Posterior cingulate gyrus (tissue), 11 donors: ENCODE measurements at places on chromosomes 7 and 10.
A peak's percentile ranks its signal among the peaks of the same experiment; 100 is the strongest.

DNA sequence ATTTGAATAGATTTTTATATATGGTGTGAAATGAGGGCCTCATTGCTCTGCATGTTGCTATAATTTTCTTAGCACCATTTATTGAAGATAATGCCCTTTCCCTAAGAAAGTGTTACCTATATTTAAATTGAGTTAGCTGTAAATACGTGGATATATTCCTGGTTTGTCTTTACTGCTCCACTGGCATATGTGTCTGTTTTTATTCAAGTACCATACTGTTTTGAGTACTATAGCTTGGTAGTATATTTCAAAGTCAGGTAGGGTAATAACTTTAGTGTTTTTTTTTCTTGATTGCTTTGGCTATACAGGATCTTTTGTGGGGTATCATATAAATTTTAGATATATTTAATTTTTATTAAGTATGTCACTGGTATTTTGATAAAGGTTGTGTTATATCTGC lies 31.4 kb downstream of the ZNF273 start:
- no peak for DNase-seq

GRCh38 chr10:118841881-118842605 lies 87.3 kb upstream of the CACUL1 start:
- no peak for DNase-seq

- no peak for DNase-seq
Observed at GRCh38 chr7:149728491-149729375, 44.7 kb downstream of the ZNF467 start.

DNA sequence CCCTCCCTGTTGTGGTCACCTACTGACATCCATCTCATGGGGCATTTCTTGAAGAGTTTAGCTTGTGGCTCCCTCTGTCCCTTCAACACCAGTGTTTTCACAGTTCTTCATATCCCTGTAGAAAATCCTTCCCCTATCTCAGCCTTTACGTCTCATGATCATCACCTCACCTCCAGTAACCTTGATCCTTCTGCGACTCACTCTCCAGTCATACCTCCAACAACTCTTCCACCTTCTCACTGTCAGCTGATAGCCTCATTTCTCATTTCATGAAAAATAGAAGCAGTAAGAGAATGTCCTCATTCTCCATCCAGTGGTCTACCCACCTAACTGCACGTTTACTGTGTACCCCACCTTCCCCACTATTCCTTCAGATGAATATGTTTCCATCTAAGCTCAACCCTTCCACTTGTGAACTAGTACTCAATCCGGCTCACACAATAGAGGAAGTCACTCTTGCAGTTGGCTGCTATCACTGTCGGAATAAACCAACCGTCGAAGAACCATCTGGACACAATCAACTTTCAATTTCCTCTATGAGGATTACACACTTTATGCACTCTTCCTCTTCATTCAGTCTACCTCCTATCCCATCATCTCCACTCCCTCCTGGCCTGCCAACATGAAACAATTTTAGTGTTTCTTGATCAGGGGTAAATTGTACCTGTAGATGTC lies 256.0 kb downstream of the AHR start:
- no peak for DNase-seq

DNA sequence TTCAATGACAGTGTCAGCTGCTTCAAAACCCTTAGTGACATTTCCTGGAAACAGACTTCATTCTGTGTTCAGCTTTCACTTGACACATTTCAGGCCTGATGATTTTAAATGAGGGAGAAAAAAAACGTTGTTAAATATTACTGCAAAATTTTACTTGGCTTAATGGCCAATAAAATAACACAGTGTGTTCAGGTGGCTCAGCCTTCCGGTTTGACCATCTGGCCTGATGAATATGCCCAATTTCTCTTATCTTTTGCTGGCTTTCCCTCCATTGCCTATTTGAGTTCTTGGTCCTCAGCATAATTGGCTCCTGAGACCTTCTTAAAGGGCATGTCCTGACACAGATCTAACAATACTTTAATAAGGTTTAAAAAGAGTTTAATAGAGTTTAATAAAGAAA lies 462.4 kb downstream of the ADRA2A start:
- no peak for DNase-seq

GRCh38 chr10:26725837-26726727 lies 28.6 kb downstream of the PDSS1 start:
- DNase-seq = peak; percentile 72

DNA sequence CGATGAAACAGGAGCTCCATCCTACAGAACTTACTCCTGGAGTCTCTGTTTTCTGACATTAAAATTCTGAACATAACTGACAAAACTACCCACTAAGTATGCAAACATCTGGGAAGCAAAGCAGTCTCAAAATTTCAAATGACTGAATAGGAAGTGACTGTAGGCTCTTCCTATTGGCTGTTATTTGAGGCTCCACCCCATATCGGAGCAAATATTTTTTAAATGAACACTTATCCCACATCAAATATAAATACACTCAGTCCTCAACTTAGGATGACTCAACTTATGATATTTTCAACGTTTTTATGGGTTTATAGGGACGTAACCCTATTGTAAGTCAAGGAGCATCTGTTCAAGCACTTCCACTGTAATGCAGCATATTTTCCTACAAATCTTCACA lies 8.8 kb downstream of the HSPA12A start:
- no peak for DNase-seq

DNA sequence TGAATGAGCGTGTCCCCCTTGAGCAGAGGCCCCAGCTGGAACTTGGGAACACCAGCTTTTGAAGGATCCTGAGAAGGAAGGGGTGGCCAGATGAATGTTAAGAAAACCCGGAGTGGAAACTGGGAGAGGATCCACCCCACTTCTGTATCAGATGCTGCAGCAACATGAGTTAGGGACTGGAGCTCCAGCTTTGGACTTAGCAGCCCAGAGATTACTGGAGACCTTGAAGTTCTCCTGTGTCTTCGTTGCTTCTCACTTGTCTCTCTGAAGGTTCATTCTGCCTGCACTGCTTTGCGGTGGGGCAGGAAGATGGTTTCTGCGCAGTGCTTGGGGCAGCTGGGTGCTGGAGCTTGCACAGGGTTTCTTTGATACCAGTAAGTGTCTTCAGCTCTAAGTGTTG lies 9.3 kb downstream of the TMEM248 start:
- no peak for DNase-seq

DNA sequence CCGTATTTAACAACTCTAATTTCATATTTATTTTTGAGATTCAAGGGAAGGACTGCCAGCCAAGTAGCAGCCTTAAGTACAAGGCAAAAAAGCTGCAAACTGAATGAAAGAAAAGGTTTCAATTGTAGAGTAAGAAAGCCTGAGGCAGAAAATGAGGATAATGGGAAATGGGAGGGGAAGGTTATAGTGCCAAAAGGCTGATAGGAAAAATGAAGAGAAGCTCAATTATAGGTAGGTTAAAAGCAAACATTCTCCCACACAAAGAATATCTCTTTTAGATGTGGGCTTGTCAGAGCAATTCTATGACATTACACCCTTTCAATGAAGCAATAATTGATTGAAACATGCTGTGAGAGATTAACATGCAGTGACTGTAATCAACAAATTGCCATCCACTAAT lies 175.3 kb downstream of the RAPGEF5 start:
- no peak for DNase-seq

DNA sequence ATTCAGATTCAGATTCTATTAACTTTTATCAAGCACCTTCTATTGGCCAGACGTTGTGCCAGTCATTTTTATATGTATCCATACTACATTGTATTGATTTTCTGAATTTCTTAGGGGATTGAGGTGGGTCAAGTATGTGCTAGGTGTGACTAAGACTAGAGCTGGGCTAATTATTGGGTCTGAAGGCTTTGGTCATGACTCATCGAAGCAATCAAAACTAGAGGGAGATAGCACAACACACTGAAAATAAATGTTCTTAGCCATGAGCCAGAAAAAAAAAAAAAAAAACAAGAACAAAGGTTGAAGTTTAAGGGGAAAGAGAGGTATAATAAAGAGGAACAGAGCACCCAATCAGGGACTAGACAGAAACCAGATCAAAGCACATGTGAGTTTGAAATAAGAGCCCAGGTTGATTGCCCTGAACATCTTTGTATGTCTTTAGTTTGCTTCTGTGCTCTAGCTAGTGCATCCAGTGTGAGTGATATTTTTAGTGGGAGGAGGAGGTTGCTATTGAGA lies 171.6 kb upstream of the FOXP2 start:
- DNase-seq = no peak

DNA sequence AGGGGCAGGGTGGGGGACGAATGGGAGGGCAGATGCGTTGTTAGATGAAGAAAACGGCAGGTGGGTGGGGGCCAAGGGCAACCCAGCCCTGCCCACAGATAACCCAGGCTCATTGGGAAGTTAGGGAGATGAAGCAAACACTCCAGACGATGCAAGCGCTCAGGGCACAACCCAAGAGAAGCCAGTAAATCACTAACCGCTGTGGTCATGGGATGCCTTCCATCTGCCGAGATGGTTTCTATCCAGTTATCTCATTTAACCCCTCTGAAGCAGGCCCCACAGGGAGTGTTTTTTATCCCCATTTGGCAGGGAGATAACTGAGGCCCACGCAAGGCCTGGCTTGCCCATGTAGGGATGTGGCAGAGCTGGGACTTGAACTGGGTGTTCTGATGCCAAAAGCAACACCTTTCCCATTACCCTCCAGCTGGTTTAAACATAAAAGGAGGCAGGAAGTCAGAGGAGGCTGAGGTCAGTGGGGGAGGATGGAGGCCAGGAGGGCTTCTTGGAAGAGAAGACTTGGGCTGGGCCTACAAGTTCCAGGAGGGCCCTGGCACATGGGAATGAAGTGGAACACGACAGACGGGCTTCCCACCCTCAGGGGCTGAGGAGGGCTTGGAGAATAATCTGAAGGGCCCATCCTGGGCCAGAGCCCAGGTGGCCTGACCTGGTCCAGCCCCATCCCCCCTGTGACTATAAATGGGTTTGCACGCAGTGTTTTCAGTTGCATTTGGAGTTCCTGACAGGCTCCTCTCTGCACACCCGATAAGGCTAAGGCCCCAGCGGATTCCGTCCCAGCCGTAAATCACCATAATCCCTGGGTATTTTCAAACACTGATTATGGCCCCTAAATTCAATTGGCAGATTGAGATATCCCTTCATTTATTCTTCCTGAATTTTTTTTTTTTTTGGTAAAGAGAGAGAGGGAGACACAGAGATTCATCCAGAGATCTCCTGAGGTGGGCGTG lies 80.9 kb downstream of the NEURL1 start:
- DNase-seq = no peak

GRCh38 chr7:27128776-27129728 lies 1.5 kb downstream of the HOXA4 start:
- DNase-seq = no peak

- DNase-seq = no peak
Observed at GRCh38 chr10:90925079-90926029, 4.5 kb upstream of the ANKRD1 start.

- no peak for DNase-seq
Observed at GRCh38 chr10:12974078-12974477, 27.4 kb downstream of the CCDC3 start.

DNA sequence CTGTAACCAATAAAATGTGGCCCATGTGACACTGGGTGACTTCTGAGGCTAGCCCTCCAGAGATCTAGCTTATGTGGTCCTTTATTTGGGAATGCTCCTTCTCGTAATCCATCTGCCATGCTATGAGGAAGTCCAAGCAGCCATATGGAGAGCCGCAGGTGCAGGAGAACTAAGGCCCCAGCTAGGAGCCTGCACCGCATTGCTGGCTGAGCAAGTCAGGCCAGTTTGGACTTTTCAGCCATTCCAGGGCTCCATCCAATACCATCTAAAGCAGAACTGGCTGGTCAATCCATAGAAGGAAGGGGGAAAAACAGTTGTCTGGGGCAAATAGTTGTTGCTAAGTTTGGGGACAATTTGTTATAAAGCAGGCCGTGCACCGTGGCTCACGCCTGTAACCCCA lies 32.6 kb downstream of the KLRG2 start:
- no peak for DNase-seq

DNA sequence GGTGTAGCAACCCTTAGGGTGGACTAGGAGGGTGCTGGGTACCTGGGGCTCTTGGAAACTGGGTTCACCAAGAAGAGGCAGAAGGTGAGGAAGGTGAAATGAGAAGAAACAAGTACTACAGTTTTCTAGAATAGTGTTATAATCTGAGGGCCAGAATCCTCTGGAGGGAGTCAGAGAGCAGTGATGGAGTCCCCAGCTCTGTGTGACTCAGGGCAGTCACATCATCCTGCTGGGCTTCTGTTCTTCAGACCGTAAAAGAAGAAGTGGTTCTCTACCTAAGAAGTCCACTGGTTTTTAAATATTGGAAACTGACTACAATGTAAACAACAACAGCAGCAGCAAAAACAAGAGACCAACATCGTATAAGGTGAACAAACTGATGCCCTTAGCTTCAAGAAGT lies 197.3 kb downstream of the PRPF18 start:
- no peak for DNase-seq

DNA sequence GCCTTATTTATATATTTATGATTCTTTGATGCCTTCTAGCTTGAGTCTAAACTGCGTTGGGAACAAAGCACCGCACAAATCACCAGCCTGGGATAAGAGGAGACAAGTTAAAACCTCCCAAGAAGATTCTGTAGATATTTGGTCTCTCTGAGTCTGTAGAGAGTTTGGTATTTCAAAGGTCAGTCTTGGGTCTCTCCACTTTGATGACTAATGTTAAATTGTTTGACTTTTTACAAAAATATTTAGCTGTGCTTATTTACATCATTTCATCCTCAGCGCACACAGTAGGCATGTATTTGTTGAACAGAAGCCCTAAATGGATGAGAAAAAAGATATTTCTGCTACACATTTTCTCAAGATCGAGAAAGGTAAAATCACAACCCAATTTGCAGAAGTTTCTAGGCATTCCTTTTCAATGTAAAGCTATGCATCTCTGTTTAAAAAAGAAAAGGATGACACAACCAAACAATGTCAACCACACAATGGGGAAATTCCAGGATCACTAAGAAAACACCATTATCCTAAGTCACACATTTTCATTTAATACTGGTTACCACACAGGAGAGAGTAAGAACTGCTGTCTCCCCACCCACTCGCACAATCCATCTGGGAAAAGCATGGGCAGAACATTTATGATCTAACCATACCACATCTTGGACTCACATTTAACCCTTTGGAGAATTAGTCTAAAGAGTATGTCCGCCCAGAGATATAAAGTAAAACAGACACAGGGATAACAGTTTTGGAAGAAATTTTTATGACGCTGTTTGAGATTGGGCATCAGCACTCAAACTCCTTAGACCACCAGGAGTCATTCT lies 4.4 kb downstream of the CDK6 start:
- DNase-seq = no peak

DNA sequence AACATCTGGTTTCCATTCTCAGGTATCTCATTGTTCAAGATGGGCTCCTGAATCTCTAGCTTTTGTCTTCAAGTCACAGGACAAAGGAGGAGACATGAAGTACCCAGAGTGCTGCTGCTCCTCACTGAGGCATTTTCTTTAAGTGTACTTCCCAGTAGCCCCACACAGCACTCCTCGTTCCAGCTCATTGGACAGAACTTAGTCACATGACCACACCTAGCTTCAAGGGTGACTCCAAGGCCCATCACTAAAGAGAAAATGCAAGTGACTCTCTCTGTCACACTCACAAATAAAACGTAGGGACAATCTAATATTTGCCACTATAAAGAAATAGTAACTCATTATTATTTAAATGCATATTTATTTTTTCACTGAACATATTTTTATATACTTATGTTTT lies 58.3 kb upstream of the NEUROD6 start:
- no peak for DNase-seq

GRCh38 chr10:61634746-61635145 lies 28.0 kb upstream of the CABCOCO1 start:
- no peak for DNase-seq

GRCh38 chr10:1149793-1150637 lies 93.8 kb downstream of the WDR37 start:
- DNase-seq = no peak
